ENCODE measurements at places on chromosomes 16 and 17.

- peak; percentile 29 for DNase-seq
These were observed 107.0 kb downstream of the PLCG2 start for GRCh38 chr16:81885976-81886586.

GRCh38 chr16:88754109-88754911, 30.7 kb downstream of the PIEZO1 start:
- no peak for DNase-seq

DNA sequence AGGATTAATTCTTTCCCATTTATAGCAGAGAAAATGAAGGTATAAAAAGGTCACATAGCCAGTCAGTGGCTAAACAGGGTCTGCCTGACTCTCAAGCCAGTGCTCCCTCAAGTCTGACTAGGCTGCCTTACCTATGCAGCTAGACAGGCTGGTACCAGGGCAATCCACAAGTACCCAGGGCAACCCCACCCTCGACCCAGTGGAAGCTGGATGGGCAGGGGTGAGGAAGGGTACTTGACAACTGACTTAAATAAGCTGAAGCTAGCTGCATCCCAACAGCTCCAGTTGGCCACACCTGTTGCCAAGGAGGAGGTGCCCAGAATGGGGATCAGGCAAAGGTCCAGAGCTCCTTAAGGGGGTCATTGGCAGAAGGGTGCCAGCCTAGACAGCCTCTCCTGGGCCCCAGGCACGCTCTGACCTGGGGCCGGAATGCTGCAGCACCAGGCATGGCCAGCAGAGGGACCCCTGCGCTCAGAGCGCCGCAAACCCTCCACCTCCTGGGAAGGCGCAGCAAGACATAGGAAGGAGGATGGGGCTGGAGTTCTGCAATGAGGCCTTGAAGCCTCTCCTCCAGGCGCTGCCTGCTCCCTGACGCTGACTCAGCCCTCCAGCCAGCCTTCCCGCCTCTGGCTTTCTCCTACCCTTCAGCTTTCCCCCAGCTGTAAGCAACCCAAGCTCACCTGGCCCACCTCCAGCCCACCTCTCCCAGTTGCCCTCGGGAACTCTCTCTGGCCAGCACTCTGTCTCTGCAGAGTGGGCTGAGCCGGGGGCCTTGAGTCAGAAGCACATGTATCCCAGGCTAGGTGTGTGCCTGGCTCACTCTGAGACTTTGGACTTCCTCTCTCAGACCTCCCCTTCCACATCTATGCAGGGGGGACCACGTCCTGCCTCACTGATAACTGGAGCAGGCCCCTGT, 28.8 kb downstream of the MPP2 start:
- peak; percentile 88 for DNase-seq

DNA sequence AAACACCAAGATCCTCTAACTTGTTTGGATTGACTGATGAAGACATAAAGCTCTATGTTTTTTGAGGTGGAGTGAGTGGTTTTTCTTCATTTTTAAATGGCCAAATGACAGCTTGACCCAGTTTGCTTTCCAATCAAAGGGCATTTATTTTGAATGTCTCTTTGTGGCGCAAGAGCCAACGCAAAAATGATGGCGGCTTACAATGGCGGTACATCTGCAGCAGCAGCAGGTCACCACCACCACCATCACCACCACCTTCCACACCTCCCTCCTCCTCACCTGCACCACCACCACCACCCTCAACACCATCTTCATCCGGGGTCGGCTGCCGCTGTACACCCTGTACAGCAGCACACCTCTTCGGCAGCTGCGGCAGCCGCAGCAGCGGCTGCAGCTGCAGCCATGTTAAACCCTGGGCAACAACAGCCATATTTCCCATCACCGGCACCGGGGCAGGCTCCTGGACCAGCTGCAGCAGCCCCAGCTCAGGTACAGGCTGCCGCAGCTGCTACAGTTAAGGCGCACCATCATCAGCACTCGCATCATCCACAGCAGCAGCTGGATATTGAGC, 329 bp downstream of the NLK start:
- DNase-seq, result no peak

DNA sequence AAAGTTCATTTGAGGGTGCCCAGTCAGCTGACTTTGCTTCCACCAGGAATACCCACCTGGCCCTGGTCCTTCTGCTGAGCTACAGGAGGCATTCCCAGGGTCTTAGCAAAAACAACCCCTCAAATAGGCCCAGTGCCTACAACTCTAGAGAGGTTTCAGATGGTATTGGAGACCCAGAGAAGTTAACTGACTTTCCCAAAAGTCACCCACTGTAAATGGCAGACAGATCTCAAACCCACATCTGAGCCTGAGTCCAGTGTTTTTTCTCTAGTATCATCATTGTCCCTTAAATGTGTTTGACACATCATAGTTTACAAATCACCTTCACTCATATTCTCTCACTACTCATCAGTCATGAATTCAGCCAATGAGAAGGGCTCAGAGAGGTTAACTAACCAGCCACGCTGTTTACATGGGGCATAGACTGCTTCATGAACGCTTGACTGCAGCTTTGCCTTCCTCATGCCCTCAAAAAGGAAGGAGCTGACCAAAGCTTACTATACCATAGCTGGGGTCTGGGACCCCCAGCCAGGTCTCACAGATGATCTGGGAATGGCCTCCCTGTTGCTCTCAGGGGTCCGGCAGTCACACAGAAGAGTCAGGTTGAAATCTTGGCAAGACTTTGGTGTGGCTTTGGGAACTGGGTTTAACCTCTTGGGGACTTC, 3.7 kb downstream of the PHOSPHO1 start:
- DNase-seq, result no peak

GRCh38 chr17:44386182-44386525, 3.3 kb downstream of the ITGA2B start:
- no peak for DNase-seq

DNA sequence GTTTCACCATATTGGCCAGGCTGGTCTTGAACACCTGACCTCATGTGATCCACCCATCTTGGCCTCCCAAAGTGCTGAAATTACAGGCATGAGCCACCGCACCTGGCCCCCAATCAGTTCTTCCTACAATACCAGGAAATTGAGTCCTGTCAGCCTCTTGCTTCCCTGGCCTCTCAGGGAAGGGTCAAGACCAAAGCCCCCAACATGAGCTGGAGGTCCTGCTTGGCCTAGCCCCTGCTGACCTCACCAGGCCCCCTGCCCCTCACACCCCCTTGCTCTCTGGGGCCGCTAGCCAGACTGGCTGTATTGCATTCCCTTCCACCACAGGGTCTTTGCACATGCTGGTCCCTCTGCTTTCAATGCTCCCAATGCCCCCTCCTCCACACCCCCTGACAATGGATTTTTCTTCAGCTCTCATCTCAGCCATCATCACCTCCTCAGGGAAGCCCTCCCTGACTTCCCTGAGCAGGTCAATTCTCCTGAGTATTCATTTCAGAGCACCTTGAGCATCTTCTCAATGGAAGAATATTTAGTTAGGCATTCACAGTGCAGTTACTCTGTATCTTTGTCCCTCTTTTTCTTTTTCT, 24.1 kb downstream of the IGFBP4 start:
- DNase-seq, result no peak

GRCh38 chr17:5816491-5817070, 232.3 kb upstream of the NLRP1 start:
- no peak for DNase-seq

DNA sequence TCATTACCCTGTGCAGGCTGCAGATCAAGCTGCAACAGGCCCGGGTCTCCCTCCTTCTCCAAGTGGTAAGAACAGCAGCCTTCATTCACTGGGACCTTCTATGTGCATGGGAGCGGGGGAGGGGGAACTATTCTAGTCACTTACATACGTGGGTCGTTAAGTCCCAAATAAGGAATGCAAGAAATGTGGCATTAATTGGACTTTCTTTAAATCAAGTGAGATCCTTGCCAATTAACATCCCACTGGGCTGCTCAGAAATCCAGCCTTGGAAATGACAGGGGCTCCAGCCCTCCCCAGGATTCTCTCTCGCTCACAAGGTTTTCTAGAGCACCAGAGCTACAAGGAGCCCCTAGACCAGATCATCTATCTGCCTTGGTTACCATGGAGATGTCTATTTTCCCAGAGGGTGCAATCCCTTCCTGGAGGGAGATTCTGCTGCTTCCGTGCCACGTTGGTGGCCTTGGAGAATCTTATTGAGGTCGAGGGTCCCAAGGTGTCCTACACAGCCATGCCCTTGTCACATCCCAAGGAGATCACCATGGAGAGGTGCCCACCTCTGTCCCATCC, 5.2 kb upstream of the EIF1 start:
- no peak for DNase-seq

Data from fibroblast of mammary gland (primary cell).